Stimulated activated CD4-positive, alpha-beta T cell treated with anti-CD3 and anti-CD28 coated beads, Interleukin-2, amount 100 ng/mL, for 48 hours (primary cell): ENCODE measurements at places on chromosomes 6 and 20.

DNA sequence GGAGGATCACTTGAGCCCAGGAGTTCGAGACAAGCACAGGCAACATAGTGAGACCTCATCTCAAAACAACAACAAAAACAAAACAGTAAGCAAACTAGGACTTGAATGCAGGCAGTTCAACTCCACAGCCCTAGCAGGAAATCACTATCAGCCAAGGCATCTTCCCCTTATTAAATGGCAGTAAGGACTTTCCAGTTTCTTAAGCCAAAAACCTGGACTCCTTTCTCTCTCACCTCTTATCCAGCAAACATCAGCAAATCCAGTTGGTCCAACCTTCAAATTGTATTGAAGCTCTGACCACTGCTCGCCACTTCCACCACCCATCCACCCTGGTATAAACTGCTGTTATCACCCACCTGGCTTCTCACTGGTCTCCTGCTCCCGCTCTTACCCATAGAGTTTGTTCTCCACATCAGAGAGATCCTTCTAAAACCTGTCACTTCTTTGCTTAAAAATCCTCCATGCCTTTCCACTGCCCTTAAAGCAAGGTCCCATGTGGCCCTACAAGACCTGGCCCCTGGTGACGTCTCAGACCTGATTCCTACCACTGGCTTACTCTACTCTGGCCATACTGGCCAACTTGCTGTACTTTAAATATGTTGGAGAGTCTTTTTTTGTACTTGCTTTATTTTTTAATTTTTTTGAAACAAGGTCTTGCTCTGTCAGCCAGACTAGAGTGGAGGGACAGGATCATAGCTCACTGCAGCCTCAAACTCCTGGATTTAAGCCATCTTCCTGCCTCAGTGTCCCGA, 27.6 kb downstream of the BCL2L1 start:
- no peak for DNase-seq

GRCh38 chr20:48724891-48725554, 102.8 kb downstream of the PREX1 start:
- DNase-seq, result no peak

GRCh38 chr6:108801366-108801765, 46.9 kb upstream of the ARMC2 start:
- DNase-seq, result no peak

DNA sequence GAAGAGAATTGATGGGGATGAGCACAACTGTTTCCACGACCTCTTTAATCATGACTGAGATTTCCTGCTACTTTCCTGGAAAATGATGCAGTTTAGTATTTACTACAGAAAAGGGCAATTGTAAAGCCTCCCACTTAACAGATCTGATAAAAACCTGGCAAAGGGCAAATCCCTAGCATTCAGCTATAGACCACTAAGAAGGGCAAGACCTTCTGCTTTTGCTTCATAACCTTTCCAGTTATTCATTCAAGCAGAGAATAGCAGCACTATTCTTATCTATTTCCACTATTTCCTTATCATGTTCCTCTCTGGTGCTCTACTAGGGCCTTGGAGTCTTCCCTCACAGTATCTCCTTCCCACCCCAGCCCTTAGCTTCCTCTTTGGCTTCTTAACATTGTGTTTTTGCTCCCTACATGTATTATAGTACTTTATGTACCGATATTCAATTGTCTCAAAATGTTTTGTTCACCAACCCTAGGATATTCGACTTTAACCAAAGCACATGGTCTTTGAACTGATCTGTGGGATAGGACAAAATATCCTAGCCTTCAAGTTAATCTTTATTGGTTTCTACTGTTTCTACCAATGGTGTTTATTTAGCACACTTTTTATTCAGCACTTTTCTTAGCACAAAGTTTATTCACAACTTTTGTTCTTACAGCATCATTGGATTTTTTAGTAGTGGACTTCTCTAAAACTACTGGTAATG, 32.7 kb upstream of the MANEA start:
- no peak for DNase-seq
